ENCODE measurements at places on chromosomes 4 and X.

DNA sequence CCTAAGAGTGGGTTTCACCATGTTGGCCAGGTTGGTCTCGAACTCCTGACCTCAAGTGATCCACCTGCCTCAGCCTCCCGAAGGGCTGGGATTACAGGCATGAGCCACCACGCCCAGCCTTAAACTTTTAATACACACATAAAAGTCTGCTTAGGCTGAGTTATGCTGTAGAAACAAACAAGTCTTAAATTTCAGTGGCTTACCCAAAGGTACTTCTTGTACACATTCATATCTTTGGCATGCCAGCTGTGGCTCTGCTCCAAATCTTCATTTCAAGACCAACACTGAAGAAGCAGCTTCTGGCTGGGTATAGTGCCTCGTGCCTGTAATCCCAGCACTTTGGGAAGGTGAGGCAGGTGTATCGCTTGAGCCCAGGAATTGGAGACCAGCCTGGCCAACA lies 80.3 kb downstream of the PPEF2 start:
- DNase-seq: no peak

GRCh38 chrX:19747652-19748610 lies 139.5 kb downstream of the SH3KBP1 start:
- DNase-seq: peak; percentile 50

- DNase-seq: no peak
Observed at GRCh38 chrX:153642655-153643430, 4.2 kb upstream of the DUSP9 start.

- DNase-seq: no peak
Observed at GRCh38 chr4:68360231-68360968, 10.5 kb upstream of the YTHDC1 start.

DNA sequence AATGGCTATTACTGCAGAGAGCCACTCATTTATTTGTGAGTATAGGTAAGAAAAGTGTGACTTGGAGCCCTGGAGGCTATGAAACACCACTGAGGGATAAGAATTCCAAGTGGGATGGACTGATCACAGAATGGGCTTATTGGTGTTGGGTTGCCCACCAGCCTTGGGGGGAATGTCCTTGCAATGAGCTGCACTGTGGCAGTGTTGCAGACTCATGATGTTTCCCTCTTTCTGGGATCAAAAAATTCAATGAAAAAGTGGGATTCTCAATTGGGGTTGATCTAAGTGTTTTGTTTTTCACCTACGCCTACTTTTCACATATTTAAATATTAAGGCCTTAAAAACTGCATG lies 1024.5 kb upstream of the PCDH10 start:
- no peak for DNase-seq

DNA sequence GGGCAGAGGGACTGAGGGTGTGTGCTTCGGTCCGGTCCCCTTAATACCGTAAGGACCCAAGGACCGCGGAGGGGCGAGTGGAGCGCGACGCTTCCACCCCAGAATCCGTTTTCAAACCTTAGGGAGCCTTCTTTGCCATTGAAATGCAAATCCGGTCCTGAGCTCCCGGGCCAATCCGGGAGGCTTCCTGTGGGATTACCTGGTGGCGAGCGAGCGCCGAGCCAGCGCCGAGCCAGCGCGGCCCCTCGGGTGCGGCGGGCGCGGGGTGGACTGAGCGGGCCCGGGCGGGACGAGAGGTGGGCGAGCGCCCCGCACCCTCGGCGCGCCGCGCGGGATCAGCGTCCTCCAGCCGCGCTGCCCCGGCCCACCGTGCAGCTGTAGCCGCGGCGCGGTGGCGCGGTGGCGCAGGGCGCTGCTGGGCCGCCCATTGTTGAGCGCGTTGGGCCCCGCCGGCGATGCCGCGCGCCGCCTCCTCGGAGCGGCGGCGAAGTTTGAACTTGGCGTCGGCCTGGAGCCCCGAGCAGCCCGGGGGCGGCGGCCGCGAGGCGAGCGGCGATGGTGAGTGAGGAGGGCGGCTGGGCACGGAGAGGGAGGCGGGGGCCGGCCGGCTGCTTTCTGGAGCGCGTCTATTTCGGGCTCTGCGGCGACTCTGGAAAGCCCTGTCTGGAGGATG lies 208.7 kb downstream of the SOWAHB start:
- DNase-seq: peak; percentile 11

DNA sequence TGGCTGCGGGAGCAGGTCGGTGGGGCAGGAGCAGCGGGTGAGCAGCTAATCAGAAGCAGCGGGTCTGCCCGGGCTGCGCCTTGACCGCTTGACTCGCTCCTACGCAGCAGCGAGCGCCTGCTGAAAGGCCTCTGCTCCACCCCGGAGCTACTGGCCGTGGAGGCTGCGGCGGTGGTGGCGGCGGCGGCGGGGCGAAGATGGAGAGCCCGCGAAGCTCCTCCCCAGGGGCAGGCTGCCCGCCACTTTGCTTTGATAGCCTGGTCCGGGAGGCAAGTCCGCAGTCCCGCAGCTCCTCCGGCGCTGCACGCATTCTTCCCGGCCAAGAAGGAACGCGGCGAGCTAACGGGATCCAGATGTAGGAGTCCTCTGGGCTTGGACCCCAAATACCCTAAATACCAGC lies 36.7 kb downstream of the PJA1 start:
- DNase-seq: no peak

- DNase-seq: no peak
Observed at GRCh38 chr4:105546086-105546485, 6.3 kb upstream of the ARHGEF38 start.

GRCh38 chr4:164734484-164734883 lies 19.4 kb upstream of the SMIM31 start:
- no peak for DNase-seq

GRCh38 chrX:41881166-41881565 lies 42.2 kb downstream of the CASK start:
- no peak for DNase-seq
